ENCODE measurements at places on chromosomes 5 and 9. TPM values are rescaled to one million over a fixed set of nuclear protein-coding genes. Genes with fewer than 3 reads are reported as not detected.

The GFPT2 gene
- 0.22 TPM for total RNA-seq

The MEGF10 gene
- total RNA-seq: not detected

The TAF11L5 gene
- not detected for total RNA-seq

The GAPT gene
- not detected for total RNA-seq

The PPP3R2 gene
- not detected for total RNA-seq

The SLC6A19 gene
- total RNA-seq: not detected

The SLC6A3 gene
- not detected for total RNA-seq
